ENCODE measurements at places on chromosomes 4 and X. TPM values are rescaled to one million over a fixed set of nuclear protein-coding genes. Genes with fewer than 3 reads are reported as not detected.

The GCNA gene
- total RNA-seq: 1.5 TPM

The SLC10A4 gene
- total RNA-seq: 7.4 TPM

The TMSB15C gene
- 0.16 TPM for total RNA-seq

The MAGEA12 gene
- total RNA-seq: 0.22 TPM

The IL13RA2 gene
- total RNA-seq: 0.27 TPM

The MSL3 gene
- 19.8 TPM for total RNA-seq

The PRSS12 gene
- 0.44 TPM for total RNA-seq

The TRPC3 gene
- 0.05 TPM for total RNA-seq

The SSX4B gene
- not detected for total RNA-seq

The KIF4A gene
- 27.0 TPM for total RNA-seq

The PRICKLE3 gene
- 18.6 TPM for total RNA-seq

The FAT1 gene
- 153 TPM for total RNA-seq

The UGT2A2 gene
- total RNA-seq: not detected

The MAPK10 gene
- total RNA-seq: 0.50 TPM

The CT45A8 gene
- total RNA-seq: not detected

The DCAF8L2 gene
- not detected for total RNA-seq

The USP11 gene
- total RNA-seq: 55.2 TPM

The CXCL8 gene
- 11.2 TPM for total RNA-seq

The BEX3 gene
- 272 TPM for total RNA-seq

The TLR10 gene
- total RNA-seq: not detected

The CDS1 gene
- 0.48 TPM for total RNA-seq

The ARHGEF6 gene
- total RNA-seq: 0.18 TPM

The ARHGEF38 gene
- not detected for total RNA-seq

The SLC4A4 gene
- 1.2 TPM for total RNA-seq

The ZNF81 gene
- 5.5 TPM for total RNA-seq

The GPRASP1 gene
- 0.22 TPM for total RNA-seq

The LRAT gene
- total RNA-seq: not detected

The PRIMPOL gene
- total RNA-seq: 8.1 TPM

The RBMXL3 gene
- total RNA-seq: not detected

The LONRF3 gene
- total RNA-seq: 2.8 TPM

The TMEM154 gene
- total RNA-seq: 0.13 TPM

The LRIT3 gene
- not detected for total RNA-seq

The PAPSS1 gene
- total RNA-seq: 29.7 TPM

The FAM9B gene
- not detected for total RNA-seq

The FRMPD3 gene
- total RNA-seq: 0.07 TPM

The PGAM4 gene
- 0.46 TPM for total RNA-seq

The AMTN gene
- not detected for total RNA-seq

The PPEF1 gene
- 1.7 TPM for total RNA-seq

The EREG gene
- total RNA-seq: 28.3 TPM

The HSD17B13 gene
- 0.07 TPM for total RNA-seq

The ADH6 gene
- 0.05 TPM for total RNA-seq

The RAB41 gene
- not detected for total RNA-seq

The HOPX gene
- not detected for total RNA-seq

The ERAS gene
- not detected for total RNA-seq

The TREX2 gene
- total RNA-seq: 1.7 TPM

The VCX3B gene
- not detected for total RNA-seq

The NUDT10 gene
- 0.98 TPM for total RNA-seq

The STAP1 gene
- not detected for total RNA-seq

The TMPRSS11B gene
- total RNA-seq: not detected

The LRP2BP gene
- total RNA-seq: 0.14 TPM

The GNRHR gene
- total RNA-seq: not detected

The SORBS2 gene
- total RNA-seq: 0.53 TPM

The PRAF2 gene
- 40.9 TPM for total RNA-seq

The HTATSF1 gene
- total RNA-seq: 46.3 TPM

The RS1 gene
- total RNA-seq: not detected

The GLA gene
- 170 TPM for total RNA-seq

The BMP15 gene
- total RNA-seq: not detected

The GIMD1 gene
- total RNA-seq: not detected
